Stimulated activated CD8-positive, alpha-beta memory T cell treated with anti-CD3 and anti-CD28 coated beads, Interleukin-7, amount 100 ng/mL, for 4 hours (primary cell): ENCODE measurements at places on chromosomes 1 and 21.

- DNase-seq = no peak
Measured at GRCh38 chr1:26237230-26237966, 3.4 kb downstream of the CEP85 start.

DNA sequence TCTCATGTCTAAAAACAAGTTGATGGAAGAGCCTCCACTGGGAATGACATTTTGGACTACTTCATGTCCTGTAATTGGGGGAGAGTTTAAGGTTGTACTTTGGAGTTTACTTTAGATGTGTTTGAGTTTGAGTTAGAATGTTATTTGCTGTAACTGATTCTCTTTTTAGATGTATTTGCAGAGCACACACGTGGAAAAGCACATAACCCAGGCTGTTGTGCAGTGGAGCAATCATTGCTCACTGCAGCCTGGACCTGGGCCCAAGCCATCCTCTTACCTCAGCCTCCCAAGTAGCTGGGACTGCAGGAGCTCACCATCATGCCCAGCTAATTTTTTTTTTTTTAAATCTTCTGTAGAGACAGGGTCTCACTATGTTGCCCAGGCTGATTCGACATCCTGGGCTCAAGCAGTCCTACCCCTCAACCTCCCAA lies 36.7 kb upstream of the SH3D21 start:
- DNase-seq = no peak

- DNase-seq = no peak
Measured at GRCh38 chr1:94578856-94579255, 37.3 kb upstream of the F3 start.

DNA sequence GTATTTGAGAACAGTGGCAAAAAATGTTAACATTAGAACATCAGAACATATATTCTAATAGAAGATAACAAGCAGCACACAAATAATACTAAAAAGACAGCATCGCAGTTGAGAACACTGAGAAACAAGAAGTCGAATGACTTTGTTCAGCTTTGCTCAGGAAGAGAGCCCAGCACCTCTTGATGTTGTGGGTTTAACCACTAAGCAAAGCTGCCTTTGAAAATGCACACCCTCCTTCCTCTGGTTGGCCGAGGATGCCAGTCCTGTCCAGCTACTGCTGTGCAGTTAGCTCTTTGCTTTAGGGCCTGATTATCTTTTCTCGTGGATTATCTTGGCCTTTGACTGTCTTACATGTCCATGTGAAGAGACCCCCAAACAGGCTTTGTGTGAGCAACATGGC lies 60.5 kb downstream of the SPATA46 start:
- DNase-seq = no peak

DNA sequence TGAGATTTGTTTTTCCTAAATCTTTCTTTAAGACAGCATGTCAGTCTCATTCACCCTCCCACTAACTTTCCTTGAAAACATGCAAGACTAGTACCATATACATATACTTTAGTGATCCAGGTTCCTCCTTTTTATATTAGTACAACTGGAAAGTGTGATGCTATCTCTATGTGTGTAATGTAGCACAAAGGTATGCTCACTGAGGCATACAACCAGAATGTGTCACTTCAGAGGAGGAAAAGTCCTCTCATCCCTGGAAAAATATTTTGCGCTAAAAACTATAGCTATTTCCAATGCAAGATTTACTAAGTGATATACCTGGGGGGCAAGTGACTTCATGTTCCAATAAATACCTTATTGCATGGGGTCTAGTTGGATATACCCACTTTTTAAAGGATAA lies 45.9 kb downstream of the BARHL2 start:
- DNase-seq = no peak

- no peak for DNase-seq
Measured at GRCh38 chr1:65939636-65940035, 146.9 kb downstream of the PDE4B start.

DNA sequence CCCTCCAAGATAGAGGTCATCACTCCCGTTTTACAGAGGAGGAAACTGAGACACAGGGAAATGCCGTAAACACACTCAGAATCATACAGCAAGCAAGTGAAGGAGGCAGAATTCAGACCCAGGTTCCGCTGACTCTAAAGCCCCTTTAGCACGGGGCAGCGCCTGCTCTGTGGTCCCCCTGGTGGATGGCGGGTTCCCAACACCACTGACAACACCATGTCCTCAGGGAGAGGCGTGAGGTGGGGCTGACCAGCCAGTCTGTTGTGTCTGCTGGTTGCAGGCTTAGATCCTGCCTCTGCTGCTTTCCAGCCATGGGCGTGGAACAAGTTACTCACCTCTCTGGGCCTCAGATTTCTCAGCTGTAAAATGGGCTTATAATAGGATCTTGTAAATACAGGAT lies 617.3 kb downstream of the MATN1 start:
- DNase-seq = no peak

- no peak for DNase-seq
Measured at GRCh38 chr1:56754708-56755479, 64.3 kb downstream of the FYB2 start.

DNA sequence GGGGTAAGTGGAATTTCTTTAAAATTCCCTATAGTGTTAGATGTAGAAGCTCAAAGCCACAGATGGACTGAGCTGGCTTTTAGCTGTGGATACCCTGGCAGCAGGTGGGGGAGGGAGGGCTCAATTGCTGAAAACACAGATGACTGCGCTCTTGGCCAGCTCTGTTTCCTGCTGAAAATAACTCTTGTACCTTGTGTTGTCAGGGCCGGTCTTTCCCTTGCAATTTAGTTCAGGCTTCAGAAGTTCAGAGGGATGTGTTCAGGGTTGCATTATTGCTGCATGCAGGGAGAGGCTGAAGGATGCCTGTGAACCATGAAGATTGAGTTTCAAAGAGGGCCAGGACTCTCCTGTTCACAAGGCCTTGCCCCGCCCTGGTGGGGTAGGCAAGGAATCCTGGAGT lies 58.1 kb upstream of the GCLM start:
- DNase-seq = no peak

GRCh38 chr1:10917513-10918454 lies 94.7 kb upstream of the TARDBP start:
- no peak for DNase-seq

GRCh38 chr1:27862004-27862403 lies 10.3 kb upstream of the THEMIS2 start:
- DNase-seq = no peak

DNA sequence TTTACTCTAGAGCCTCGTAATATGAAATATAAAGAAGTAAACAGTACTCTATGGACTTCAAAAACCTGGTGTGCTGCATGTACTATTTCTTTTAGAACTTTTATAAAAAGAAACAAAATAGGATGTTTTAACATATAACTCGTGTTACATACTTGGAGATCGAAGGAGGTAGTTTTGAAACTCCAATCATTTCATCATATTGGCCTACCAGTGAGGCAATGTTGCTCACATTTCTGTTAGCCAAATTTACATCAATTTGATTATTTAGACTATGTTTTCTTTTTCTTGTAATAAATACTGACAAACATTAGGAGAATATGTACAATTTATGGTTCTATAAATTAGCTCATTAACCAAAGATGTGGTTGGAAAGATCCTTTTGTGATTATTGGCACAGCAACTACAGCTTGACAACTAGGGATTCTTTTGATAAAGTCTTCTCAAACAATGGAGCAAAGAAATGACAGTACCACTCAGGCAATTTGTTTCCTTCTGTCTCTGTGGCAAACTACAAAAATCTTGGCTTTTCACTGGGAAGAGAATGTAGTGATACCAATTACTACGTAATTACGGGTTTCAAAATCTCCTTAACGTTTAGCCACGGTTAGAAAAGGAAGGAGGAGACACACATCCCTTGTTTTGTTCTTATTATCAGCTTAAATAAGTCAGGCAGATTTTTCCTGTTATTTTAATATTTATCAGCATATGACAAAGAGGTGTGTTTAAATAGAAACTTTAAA lies 266.6 kb upstream of the SGIP1 start:
- no peak for DNase-seq

DNA sequence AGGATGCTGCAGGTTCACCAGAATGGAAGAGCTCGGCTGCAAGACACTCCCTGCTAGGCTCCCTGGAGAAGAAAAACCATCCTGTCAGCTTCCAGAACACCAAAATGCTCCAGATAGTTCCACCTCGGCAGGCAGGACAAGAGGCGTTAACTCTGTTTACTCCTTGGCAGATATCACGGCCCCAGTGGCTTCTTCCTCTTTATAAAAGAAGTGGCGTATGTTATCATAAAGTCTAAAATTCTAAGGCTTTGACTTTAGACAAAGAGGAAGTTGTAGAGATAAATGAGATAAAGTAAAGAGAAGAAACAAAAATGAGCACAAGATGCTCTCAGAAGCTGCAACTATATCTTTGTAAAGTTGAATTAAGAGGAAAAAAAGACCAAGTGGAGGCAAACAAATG lies 24.3 kb upstream of the MTF1 start:
- DNase-seq = no peak

- DNase-seq = peak; percentile 69
Measured at GRCh38 chr21:42187976-42188653, 30.8 kb upstream of the ABCG1 start.

GRCh38 chr1:235650341-235651169 lies 971 bp upstream of the GNG4 start:
- DNase-seq = no peak

DNA sequence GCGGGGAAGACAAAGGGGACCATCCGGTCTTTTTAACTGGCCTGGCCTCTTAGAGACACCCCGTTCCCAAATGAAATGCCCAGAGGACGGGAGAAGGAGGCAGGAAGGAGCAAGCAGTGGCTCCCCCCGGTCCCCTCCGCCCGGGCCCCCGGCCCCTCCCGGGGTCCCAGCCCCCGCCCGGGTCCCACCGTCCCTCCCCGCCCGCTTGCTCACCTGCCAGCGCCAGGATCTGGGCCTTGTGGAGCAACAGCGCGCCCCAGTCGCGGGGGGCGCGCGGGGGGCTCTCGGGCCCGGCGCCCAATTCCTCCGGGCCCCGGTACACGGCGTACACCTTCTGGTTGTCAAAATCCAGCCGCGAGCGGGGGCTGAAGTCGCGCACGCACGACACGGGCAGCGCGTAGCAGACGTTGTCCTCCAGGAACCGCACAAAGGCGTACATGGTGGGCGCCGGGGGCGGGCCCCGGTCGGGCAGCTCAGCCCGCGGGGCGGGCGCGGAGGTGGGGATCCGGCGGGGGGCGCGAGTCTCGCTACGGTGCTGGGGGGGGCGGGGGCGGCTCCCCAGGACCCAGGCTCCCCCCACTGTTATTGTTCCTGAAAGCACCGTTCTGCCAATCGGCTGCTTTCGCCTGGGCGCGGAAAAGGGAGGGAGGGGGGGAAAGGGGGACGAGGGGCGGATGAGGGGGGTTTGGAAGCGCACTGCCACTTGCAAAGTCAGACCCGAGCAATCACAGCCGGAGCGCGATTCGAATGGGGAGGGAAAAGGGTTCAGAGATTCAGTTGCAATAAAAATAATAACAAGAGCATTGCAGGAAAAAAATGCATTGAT lies at the start of gene BEND5:
TSS of gene BEND5 (minus strand) at position 499 of the 826 bp plus-strand sequence. CDS start at position 439, 60 bp downstream.
- peak; percentile 59 for DNase-seq

- peak; percentile 44 for DNase-seq
Measured at GRCh38 chr21:14523234-14523633, 22.9 kb downstream of the SAMSN1 start.

- DNase-seq = no peak
Measured at GRCh38 chr1:31959521-31960340, 21.6 kb upstream of the PTP4A2 start.

DNA sequence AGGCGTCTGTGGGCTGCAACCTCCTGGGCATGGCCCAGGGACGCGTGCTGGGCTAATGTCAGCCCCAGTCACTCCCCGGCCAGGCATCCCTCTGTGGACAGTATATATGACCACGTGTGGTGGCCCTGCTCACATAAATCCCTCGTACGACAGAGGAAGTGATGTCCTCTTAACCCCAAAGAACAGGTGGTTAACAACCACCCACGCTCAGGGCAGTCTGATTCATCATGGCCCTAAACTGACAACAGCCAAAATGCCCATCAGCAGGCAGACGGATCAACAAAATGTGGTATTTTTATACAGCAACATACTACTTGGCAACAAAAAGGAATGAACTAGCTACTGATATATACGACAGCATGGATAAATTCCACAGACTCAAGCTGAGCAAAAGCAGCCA lies 51.0 kb downstream of the ECE1 start:
- DNase-seq = no peak

DNA sequence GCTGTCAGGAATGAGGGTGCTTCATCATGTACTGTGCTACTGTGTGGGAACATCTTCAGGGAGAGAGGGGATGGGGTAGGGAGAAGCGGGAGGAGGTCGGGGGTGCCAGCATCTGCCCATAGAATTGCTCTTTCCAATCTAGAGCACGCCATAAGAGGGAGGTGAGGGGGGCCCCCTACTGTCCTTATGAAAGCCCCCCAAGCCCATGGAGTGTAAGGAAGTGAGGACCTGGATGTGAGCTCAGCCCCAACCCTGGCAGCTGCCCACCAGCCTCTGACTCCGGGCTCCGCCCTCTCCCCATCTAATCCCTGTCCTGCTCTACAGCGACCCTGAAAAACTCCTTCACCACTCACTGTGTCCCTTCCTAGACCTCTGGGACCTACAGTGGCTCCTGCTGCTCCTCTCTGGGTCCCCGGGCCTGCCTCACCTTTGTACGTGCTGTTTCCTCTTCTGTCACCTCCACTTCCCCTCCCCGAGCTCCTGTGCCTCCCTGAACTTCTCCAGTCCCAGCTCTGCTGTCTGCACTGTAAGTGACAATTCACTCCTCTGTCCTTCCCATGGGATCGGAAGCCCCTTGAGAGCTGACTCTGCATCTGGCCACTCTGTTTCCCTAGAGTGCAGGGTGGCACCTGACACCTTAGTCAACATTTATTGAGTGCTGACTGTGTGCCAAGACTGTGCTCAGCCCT lies 269.4 kb downstream of the PTPRU start:
- no peak for DNase-seq

DNA sequence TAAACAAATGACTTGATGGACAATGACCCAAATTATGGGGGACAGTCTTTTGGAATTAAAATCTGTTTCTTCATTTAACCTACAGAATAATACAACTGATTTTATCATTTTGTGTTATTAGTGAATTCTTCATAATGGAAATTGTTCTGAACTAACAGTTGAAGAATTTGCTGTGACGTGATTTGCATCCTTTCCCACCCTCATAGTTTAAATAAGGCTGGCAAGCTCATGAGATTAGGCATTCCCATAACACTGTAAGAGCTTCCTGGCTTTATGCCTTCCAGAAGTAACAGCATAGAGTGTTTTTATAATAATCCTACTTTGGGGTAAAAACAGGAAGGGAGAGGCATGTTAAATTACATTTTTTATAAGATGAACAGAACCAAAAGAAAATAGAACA lies 95.7 kb downstream of the ATP6V1G3 start:
- DNase-seq = no peak

GRCh38 chr1:17112496-17113236 lies 6.6 kb downstream of the PADI2 start:
- no peak for DNase-seq

GRCh38 chr1:72018562-72018961 lies 263.8 kb downstream of the NEGR1 start:
- DNase-seq = no peak

GRCh38 chr21:31903896-31904295 lies 31.1 kb downstream of the HUNK start:
- no peak for DNase-seq

DNA sequence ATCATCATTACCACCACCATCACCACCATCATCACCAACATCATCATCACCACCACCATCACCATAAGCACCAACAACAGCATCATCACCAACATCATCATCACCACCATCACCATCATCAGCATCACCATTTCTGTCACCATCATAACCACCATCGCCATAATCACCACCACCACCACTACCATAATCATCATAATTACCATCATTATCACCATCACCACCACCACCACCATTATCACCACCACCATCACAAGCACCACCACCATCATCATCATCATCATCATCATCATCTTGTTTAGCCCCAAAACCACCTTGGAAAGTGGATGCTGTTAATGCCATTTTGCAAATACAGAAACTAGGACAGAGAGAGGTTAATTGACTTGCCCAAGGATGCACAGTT lies 22.5 kb downstream of the CAMK2N1 start:
- DNase-seq = no peak
